ENCODE measurements at places on chromosomes 1 and 21. TPM values are rescaled to one million over a fixed set of nuclear protein-coding genes. Genes with fewer than 3 reads are reported as not detected.

Gene EPHA2
- 51.2 TPM for total RNA-seq

Gene KCNE2
- total RNA-seq = 0.28 TPM

Gene RIIAD1
- total RNA-seq = not detected

Gene TMEM39B
- 10.1 TPM for total RNA-seq

Gene RGL1
- total RNA-seq = 2.1 TPM

Gene SEMA4A
- 20.2 TPM for total RNA-seq

Gene TNFRSF18
- total RNA-seq = 0.58 TPM

Gene NFASC
- 11.7 TPM for total RNA-seq

Gene FAM78B
- 5.8 TPM for total RNA-seq

Gene GIPC2
- total RNA-seq = 2.7 TPM
